ENCODE measurements at places on chromosomes 1 and 21. TPM values are rescaled to one million over a fixed set of nuclear protein-coding genes. Genes with fewer than 3 reads are reported as not detected.

HSD11B1 gene
- total RNA-seq = 1.3 TPM

WDR64 gene
- not detected for total RNA-seq

OLFML2B gene
- total RNA-seq = 1.1 TPM

CFAP107 gene
- not detected for total RNA-seq

MSH4 gene
- total RNA-seq = 0.34 TPM

KMO gene
- 1.4 TPM for total RNA-seq

LDLRAD1 gene
- not detected for total RNA-seq

CTSE gene
- not detected for total RNA-seq

MCOLN2 gene
- total RNA-seq = not detected
